ENCODE measurements at places on chromosomes 12 and 14.

- no peak for DNase-seq
These were observed 33.0 kb downstream of the MPHOSPH9 start for GRCh38 chr12:123199936-123200335.

GRCh38 chr12:20950248-20950647 is 139.7 kb downstream of the SLCO1B3 start:
- DNase-seq: no peak

DNA sequence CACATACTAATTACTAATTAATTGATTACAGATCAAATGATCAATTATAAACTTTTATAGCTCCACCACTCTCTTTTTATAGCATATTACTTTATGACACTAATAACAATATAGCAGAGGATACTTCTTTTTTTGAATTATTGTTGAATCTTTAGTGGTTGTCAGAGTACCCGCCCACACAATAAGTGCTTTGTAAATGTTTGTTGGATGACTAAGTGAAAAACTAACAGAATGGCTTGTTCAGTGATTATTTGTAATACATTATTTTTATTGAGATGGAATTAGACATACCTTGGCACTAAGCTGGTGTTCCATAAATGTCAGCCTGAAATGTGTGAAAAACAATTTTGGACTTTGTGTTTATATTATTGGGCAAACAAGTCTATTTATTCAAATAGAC is 670.5 kb upstream of the ATXN7L3B start:
- DNase-seq: no peak

DNA sequence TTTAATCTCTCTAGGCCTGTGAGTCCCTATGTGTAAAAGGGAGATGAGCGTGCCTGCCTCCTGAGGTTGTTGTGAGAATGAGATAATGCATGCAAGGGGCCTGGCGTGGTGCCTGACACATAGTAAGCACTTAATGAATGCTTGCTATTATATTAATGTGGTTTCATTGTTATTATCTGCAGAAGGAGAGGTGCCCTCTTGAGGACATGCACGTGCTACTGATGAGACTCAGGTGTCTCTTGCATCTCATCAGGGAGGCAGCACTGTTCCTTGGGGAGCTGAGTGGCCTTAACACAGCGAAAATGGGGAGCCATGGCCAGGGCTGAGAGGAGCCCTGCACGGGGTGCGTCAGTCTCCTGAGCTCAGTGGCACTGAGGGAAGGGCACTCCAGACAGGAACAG is 29.9 kb upstream of the BCDIN3D start:
- DNase-seq: no peak

DNA sequence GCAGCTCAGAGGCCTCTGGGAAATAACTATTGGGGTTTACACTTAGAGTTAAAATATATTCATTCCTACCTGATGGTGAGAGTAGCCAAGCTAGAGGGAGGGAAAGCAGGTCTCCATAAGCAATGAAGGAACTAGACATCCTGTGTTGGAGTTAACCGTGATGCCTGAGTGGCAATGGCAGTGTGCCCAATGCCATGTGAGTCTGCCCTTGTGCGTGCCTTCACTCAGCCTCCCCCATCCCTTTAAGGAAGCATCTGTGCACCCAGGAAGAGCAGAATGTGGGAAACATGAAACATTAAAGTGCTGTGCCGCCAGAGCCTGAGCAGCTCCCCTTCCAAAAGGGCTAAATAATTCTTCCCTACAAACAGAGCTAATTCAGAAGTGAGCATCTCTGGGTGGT is 76.3 kb downstream of the COX16 start:
- no peak for DNase-seq

Measured in GM12892 (cell line).